ENCODE measurements at places on chromosomes 2 and 18. TPM values are rescaled to one million over a fixed set of nuclear protein-coding genes. Genes with fewer than 3 reads are reported as not detected.
A peak's percentile ranks its signal among the peaks of the same experiment; 100 is the strongest.

- no peak for DNase-seq
Observed at GRCh38 chr2:44283116-44283666, 7.9 kb downstream of the SLC3A1 start.

ABCB11 gene
- total RNA-seq, result not detected

KCNG3 gene
- total RNA-seq, result not detected

DNA sequence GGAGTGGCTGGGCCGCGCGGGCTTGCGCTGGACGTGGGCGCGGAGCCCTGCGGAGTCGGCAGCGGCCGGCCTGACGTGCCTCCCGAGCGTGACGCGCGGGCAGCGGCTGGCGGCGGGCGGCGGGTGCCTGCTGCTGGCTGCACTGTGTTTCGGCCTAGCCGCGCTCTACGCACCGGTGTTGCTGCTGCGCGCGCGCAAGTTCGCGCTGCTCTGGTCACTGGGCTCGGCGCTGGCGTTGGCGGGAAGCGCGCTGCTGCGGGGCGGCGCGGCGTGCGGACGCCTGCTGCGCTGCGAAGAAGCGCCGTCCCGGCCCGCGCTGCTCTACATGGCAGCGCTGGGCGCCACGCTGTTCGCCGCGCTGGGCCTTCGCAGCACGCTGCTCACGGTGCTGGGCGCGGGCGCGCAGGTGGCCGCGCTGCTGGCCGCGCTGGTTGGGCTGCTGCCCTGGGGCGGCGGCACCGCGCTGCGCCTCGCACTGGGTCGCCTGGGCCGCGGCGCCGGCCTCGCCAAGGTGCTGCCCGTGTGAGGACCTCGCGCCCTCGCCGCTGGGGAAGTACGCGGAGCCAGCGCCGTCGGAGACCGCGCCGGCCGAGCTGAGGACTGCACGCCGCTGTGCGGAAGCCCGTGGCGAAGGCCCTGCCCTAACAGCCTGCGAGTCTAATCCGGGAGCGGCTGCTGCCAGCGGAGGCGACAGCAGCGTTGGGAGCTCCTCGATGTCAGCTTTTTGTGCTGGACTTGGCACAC lies 526 bp downstream of the SFT2D3 start:
- DNase-seq, result peak; percentile 68

DNA sequence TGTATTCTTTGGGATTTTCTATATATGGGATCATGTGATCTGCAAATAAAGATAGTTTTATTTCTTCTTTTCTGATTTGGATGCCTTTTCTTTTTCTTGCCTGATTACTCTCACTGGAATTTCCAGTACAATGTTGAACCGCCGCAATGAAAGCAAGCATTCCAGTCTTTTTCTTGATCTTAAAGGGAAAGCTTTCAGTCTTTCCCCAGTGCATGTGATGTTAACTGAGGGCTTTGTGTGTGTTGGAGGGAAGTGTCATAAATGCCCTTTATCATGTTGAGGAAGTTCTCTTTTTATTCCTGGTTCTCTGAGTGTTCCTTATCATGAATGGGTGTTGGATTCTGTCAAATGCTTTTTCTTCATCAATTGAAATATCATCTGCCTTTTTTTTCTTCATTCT lies 16.9 kb upstream of the CYBRD1 start:
- peak; percentile 5 for DNase-seq

DNA sequence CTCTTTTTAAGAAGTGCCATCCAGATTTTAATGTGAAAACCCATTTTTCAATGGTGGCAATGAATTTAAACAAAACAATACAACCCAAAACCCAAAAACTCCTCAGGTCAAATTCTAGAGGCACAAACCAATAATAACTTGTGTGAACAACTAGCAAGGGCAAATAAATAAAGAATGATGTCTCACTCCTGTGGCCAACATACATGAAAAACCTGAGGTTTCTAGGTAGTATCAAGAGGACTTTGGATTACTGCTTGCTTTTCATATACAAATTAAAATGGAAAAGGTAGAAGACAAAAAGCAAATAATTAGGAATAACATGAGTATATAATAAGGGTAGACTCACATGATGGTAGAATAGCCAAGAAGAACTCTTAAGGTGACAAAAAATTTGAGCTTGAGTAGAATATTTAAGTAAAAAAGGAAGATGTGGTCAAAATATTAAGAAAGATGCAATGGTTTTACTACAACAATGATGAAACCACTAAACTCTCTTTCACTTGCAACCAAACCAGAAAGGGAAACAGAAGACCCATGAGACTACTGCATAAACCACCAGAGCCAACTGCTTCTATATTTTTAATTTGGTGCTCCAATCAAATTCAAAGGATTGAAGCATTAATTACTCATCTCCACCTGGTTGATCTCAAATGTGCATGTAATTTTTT lies 53.5 kb downstream of the DARS1 start:
- DNase-seq, result no peak

Measured in LHCN-M2 (cell line).